ENCODE measurements at places on chromosomes 6 and 20. TPM values are rescaled to one million over a fixed set of nuclear protein-coding genes. Genes with fewer than 3 reads are reported as not detected.

Gene ARMH2
- not detected for polyA plus RNA-seq

Gene QKI
- 72.2 TPM for polyA plus RNA-seq

Gene PRDM13
- polyA plus RNA-seq, result not detected

Gene EPB41L1
- polyA plus RNA-seq, result 32.1 TPM

GRCh38 chr6:107458672-107459282, 587 bp downstream of the PDSS2 start:
- no peak for DNase-seq

- no peak for DNase-seq
Measured at GRCh38 chr6:169274781-169275180, 21.1 kb upstream of the THBS2 start.

DNA sequence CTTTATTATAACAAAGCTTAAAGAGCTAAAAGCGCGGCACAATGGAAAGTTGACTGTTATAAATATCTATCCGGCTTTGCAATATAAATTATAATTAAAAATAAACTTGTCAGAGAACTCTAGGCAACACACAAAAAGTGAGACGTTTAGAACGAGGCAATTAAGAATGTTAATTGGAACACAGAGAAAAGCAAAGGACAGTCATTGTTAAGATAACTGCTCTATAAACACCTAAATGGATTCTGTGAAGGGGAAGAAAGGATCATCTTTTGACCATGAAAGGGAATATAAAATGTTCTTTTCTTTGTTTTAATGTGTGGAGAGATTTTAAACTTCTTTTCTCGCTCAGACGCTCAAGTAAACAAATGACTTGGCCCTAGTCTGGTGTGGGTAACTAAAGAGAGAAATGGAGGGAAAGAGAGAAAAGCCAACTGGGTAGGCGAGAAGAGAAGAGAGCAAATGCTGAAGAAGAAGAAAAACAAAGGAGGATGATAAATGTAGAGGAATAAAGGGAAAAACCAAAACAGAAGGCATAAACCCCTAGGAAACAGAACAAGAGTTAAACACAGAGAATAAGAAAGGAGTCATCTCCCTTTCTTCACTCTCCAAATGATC, 9.3 kb upstream of the SALL4 start:
- no peak for DNase-seq

All from urinary bladder (tissue), 4 donors.